Left cardiac atrium (tissue), 4 donors: ENCODE measurements at places on chromosomes 3 and 15.
A peak's percentile ranks its signal among the peaks of the same experiment; 100 is the strongest.

GRCh38 chr3:135081451-135081850 lies 286.4 kb downstream of the EPHB1 start:
- DNase-seq, result no peak

GRCh38 chr3:64634417-64634816 lies 53.4 kb downstream of the ADAMTS9 start:
- DNase-seq, result no peak

- DNase-seq, result no peak
Observed at GRCh38 chr15:71379893-71380292, 264.6 kb downstream of the THSD4 start.

- no peak for DNase-seq
Observed at GRCh38 chr3:107861904-107862303, 228.9 kb downstream of the CD47 start.

DNA sequence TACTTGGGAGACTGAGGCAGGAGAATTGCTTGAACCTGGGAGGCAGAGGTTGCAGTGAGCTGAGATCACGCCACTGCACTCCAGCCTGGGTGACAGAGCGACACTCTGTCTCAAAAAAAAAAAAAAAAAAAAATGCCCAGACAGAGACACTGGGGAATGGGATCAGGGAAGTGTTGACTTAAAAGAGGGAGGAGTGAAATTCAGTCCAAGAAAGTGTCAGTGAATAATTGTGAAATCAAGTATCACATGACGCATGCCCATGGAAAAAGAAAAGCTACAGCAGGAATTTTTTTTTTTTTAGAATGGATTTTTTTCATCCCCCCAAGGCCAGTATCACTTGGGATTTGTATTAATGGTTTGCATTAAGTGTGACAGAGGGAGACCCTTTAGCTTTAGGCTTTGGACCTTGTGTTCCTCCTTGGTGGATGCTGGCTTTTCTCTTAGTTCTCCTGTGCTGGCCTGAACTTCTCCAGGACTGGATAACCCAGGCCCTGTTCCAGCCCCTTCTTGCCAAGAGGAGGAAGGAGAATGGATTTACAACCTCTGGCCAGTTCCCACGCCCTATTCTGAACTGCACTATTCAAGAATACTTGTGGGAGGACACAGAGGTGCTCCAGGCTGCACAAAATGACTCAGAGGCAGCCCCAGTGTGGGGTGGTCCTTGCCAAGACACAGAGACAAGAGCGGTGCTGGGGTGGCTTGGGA lies 36.7 kb upstream of the ZNF774 start:
- DNase-seq, result peak; percentile 82

- no peak for DNase-seq
Observed at GRCh38 chr3:105145511-105145910, 221.2 kb upstream of the ALCAM start.

GRCh38 chr3:145483992-145484391 lies 677.0 kb downstream of the PLOD2 start:
- no peak for DNase-seq

GRCh38 chr15:92162657-92163056 lies 231.0 kb upstream of the ST8SIA2 start:
- no peak for DNase-seq

GRCh38 chr3:100709842-100710260 lies 557 bp downstream of the TFG start:
- peak; percentile 39 for DNase-seq
